GM03348 (cell line): ENCODE measurements at places on chromosomes 5 and 9.
A peak's percentile ranks its signal among the peaks of the same experiment; 100 is the strongest.

DNA sequence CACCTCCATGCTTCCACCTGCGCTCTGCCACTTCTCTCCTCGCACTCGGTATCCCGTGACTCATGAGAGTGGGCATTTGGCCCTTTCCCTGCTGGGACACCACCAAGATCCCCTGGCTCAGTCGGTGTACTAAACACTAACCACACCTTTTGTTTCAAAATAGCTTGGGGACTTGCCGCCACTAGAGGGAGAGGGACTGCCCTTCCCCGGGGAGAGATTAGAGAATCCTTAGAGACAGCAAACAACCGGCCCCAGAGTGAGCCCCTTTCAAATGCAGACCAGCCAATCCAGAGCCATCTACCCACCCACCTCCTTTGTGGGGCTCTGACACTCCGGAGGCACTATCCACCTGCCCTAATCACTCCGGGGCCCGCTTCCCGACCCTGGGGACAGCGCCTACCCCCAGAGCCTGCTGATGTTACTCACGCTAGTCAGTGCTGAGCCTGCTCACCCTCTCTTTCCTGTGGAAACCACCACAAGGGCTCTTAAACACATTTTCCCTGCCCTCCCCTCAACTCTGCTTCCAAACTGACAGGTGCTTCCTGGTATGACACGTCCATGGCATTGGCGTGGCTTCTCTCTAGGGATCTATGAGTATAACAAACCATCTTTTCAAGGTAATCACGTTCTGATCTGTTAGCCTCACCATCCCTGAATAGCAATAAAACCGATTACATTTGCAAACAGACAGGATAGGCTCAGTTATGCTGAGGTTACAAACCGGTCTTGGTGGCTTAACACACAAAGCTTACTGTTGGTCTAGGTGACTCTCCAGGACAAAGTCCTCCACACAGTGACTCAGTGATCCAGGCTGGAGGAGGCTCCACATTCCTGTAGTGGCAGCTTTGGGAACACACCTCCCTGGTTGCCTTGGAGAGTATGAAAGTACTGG is 180.1 kb upstream of the MVB12B start:
- DNase-seq: peak; percentile 33

DNA sequence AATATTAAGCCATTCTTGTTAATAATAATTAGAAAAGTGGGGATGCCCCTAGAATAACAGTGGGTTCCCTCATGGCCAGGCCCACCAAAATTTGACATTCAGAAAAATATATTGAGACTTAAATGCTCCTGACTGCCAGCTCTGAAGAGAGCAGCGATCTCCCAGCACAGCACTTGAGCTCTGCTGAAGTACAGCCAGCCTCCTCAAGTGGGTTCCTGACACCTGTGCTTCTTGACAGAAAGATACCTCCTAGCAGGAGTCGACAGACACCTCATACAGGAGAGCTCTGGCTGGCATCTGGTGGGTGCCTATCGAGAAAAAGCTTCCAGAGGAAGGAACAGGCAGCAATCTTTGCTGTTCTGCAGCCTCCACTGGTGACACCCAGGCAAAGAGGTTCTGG is 261.5 kb downstream of the DTWD2 start:
- no peak for DNase-seq

- no peak for DNase-seq
These were observed 12.5 kb downstream of the RGS3 start for GRCh38 chr9:113475992-113476391.

DNA sequence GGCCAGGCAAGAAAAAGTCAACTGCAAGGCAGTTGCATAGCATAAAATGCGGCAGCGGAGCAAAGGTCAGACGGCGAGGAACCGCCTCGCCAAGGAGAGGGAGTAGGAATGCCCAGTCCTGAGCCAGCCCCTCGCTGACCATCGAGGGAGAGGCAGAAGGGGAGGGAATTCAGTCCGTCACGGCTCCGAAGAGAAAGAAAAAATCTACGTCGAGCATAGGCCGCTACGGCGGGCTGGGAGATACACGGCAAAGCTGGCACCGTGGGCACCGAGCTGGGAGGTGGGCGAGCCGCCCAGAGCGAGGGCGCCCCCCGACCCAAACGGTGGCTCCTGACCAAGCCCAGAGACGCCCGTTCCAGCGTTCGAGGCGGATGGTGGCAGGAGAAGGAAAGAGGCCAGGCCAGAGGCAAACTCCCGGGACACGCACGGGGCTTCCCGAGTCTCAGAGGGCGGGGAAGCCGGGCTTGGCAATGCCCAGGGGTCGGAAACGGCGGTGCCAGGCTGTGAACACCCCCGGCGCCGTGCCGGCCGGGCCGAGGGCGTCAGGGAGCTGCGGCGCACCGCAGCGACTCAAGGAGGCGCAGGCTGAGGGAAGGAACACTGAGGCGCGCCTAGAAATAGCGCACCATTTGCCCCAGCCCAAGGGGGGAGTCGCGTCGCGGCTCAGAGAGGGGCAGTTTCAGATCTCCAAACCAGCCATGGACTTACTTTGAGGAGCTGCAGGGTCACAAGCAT is 518 bp downstream of the SPRY4 start:
- peak; percentile 66 for DNase-seq

DNA sequence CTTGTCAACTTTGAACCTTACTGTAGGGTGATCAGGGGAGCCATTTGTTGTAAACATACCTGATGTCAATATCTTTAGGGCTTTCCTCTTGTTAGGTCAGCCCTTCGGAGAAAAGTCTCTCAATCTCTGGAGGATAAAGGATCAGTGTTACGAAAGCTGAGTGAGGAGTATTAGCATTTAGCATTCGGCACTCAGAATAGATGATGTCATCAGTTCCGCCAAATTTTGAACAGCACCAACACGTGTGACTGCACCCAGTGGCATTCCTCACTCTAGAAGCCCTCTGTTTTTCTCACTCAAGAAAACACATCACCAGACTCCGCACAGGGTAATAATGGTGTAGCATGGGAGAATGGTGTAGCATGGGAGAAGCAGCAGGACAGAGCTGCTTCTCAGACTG is 87.8 kb downstream of the RASEF start:
- no peak for DNase-seq

- no peak for DNase-seq
These were observed 180.2 kb downstream of the DRD1 start for GRCh38 chr5:175263776-175264175.

DNA sequence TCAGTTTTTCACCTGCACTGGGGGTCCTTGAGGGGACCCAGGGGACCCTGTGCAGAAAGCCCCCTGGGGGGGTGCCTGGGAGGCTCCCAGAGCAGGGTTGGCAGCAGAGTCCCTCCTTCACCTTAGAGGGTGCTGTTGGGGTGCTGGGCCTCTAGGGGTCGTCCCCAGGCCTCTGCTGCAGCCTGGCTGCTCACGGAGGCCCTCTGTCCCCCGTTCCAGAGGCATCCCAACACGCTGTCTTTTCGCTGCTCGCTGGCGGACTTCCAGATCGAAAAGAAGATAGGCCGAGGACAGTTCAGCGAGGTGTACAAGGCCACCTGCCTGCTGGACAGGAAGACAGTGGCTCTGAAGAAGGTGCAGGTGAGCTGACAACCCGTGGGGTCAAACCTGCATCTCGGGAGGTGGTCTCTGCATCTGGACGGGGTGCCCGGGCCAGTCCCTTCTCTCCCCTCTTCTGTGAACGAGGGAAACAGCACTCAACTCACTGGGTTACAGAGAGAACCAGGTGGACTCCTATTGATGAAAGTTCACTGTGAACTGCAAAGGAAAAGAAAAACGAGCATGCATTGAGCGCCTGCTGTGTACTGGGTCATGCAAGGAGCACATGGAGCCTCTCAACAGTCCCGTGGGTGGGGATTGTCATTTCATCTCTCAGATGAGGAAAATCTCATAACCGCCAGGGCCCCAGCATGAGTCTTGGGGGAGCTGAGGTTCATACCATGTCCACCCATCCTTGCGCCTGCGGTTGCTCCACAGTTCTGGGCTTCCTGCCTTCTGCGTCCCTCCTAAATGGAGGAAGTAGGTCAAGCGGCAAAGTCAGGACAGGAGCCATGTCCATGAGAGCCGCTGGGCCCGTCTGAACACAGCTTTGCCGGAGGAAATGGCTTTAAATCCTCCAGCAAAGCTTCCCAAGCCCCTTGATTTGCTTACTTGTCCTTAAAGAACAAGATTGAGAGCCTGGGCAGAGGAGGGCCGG is 54.8 kb downstream of the NEK6 start:
- no peak for DNase-seq

DNA sequence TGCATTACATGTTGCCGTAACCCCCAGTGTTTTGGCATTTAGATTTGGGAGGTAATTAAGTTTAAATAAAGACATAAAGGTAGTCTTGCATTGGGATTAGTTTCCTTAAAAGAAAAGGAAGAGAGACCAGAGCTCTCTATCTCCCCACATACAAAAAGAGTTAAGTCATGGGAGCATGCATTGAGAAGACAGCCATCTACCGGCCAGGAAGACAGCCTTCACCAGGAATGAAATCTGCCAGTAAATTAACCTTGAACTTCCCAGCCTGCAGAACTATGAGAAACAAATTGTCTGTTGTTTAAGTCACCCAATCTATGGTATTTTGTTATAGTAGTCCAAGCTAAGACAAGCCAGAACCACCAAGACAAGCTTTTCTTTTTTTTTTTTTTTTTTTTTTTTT is 567.0 kb upstream of the CDH18 start:
- DNase-seq: no peak

- no peak for DNase-seq
These were observed 112.5 kb downstream of the HMHB1 start for GRCh38 chr5:143924311-143924978.

DNA sequence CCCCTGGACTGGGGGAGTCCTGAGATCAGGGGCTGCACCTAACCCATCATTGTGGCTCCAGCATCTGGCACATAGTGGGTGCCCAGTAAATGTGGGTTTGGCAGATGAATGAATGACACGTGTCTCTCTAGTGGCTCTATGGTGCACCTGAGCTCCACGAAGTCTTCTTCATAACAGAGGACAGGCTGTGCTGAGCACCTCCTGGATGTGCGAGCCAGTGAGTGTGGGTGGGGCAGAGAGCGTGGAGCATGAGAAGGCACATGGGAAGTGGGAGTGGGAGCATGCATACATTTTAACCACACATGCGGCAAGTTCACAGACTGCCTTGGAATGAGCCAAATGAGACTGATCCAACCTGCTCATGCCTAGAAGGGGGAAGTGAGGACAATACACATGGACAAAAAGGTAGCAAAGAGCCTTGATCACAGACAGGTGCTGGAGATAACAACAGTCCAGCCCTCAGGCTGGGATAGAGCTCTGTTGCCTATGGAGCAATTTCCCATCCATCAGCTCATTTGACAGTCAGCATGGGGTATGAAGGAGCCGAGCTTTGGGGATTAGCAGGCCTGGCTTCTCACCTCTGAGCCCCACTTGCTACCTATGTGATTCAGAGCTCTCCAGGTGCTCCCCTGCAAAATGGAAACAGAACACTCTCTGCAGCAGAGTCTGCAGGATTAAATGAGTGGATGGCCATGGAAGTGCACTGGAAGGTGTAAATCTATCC is 76.2 kb upstream of the TBC1D2 start:
- no peak for DNase-seq

GRCh38 chr9:35845824-35846771 is 17.1 kb downstream of the TMEM8B start:
- no peak for DNase-seq

GRCh38 chr5:116023619-116024018 is 8.7 kb upstream of the ARL14EPL start:
- DNase-seq: no peak

DNA sequence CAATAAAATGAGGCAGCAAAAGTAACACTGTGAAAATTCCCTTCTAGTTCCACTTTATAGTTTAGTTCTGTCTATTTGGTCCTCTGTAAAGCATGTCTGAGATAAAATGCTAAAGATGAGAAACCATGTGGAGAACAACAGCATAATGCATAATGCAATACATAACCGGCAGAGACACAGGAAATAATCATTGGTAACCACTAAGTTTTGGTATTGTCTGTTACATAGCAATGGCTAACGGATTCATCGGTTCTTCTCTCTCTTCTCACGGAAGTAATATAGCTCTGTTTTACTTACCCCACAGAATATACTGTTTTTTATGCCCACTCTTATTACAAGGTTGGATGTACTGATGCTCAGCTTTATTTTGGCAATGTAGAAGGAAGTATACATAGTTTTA is 158.9 kb downstream of the FAM174A start:
- DNase-seq: no peak

GRCh38 chr9:5274770-5275169 is 29.7 kb downstream of the RLN2 start:
- DNase-seq: no peak

- no peak for DNase-seq
These were observed 29.0 kb upstream of the PRR16 start for GRCh38 chr5:120435129-120435528.

DNA sequence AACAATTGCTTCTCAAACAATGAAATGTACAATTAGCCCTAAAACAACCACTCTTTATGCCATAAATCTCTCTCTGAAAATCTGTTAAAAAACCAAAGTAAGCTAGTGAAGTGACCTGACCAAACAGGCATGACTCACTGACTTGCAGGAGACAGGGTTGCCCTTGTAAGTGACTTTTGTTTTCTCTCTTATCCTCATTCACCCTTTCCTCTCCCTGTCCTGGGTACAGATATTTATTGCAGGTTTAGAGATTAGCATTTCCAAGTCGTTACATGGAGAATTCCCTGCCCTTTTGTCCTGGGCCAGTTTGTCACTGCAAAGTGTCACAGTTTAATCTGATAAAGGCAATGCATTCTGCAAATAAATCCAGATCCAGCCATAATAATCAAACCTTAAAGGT is 484.2 kb downstream of the IRX1 start:
- DNase-seq: no peak

- no peak for DNase-seq
These were observed 493.3 kb downstream of the PRELID2 start for GRCh38 chr5:145341842-145342241.

GRCh38 chr9:123003466-123003865 is 30.0 kb upstream of the GPR21 start:
- DNase-seq: peak; percentile 23

- DNase-seq: no peak
These were observed 162.0 kb upstream of the SMIM23 start for GRCh38 chr5:171623551-171624097.

GRCh38 chr9:38708759-38709158 is 11.2 kb downstream of the FAM240B start:
- DNase-seq: no peak

- no peak for DNase-seq
These were observed 72.7 kb downstream of the NTRK2 start for GRCh38 chr9:84742261-84742660.

GRCh38 chr5:169251333-169252084 is 49.4 kb downstream of the SLIT3 start:
- DNase-seq: peak; percentile 34

- DNase-seq: peak; percentile 50
These were observed 50.6 kb downstream of the DEPDC1B start for GRCh38 chr5:60649288-60649917.

- DNase-seq: no peak
These were observed 25.4 kb upstream of the NANS start for GRCh38 chr9:98031169-98031568.
